ENCODE measurements at places on chromosomes 4 and X.

DNA sequence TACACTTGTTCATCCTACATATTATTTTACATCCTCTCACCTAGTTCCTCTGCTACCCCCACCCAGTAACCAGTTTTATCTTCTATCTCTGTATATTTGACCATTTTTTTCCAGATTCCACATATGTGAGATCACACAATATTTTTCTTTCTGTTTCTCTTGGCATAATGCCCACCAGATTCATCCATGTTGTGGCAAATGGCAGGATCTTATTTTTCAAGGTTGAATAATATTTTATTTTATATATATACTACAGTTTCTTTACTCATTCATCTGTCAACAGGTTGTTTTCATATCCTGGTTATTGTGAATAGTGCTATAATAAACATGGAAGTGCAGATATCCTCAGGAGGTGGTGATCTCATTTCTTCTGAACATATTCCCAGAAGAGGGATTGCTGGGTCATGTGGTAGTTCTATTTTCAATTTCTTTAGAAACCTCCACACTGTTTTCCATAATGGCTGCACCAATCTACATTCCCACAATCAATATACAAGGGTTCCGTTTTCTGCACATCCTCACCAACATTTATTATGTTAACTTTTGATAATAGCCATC lies 48.2 kb downstream of the THAP9 start:
- DNase-seq = no peak

GRCh38 chrX:71623714-71624113 lies 5.4 kb upstream of the CXCR3 start:
- peak; percentile 90 for DNase-seq

GRCh38 chr4:56512166-56512565 lies 6.6 kb downstream of the ARL9 start:
- peak; percentile 27 for DNase-seq

- DNase-seq = no peak
These were observed 90.8 kb downstream of the FNIP2 start for GRCh38 chr4:158859661-158860060.

DNA sequence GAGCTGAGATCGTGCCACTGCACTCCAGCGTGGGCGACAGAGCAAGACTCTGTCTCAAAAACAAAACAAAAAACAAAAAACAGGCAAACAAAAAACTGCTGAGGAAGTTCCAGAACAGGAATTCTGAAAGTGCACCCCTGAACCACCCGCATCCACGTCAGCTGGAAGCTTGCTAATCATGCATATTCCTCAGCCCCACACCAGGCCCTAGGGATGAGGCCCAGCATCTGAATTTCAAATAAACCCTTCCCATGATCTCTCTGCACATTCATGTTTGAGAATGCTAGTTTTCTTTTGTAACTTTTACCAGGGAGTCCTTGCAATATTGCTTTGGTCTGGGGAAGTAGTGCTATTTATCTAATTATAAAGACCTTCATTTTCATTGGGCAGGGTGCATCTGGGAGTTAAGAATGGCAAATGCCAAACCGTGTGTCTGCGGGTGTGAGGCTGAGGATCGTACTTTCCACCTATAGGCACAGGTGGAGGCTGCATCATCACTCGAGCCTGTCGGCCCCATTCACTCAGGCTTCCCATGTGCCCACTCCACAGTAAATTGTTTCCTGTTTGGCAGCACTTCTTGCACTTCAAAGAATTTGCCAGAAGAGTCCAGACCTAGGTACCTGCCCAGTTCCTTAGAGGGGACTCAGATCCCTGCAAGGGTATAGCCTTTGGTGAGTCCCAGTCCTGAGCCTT lies 23.6 kb downstream of the CCKAR start:
- DNase-seq = no peak

GRCh38 chrX:112653017-112653416 lies 26.7 kb downstream of the LHFPL1 start:
- no peak for DNase-seq

DNA sequence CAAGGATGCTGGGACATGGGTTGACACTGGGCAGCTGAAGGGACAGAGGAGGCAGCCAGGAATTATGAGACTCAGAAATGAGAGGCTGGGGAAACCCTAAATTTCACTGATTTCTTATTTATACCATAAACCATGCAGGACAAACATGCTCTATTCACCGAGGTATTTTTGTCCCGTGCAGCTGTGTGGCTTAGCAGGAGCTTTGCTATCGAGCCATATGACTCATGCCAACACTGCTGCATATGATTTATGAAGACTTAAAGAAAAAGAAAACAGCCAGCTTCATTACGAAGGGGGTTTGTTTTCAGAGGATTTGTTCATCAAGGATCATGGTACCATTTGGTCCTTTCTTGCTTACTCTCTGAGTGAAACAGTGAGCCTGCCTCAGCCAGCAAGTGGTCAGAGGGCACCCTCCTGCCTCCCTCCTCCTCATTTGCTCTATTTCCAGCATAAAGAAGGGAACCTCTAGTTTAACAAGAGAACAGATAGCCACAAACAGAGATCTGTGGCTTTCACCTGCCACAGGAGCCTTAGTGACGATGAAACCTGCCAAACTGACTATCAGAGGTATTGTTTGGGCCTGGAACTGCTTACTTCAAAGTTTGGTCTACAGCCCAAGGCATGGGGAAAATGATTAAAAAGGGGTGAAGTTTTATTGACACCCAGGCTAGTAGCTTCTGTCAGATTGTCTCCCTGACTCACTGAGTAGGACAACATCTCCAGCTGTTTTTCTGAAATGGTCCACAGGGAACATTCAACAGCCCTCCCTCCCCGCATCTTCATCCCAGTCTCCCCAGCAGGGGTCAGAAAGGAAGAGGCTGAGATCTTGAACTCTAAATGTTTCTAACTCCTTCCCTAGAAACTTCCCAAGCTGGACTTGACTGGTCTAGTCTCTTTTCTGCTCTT lies 80.1 kb upstream of the MAML3 start:
- DNase-seq = no peak

DNA sequence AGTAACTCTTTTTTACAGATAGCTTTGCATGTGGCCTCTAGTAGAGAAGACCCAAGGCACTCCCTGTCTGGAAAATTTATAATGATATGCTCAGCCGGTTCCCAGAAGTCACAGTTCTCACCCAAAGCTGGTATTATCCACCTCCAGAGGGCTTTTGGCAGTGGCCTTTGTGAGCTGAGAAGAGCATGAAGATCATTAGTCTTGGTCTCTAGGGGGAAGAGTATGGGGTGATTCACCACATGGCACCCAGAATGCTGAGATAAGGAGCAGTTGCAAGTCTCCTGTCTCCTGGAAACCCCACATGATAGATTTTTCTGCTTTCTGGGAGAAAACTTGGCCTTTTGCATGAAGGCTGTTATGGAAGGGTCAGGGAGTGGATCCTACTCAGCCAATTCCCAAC lies 75.4 kb upstream of the PRPS1 start:
- peak; percentile 68 for DNase-seq

- no peak for DNase-seq
These were observed 2.5 kb upstream of the PPM1K start for GRCh38 chr4:88286897-88287296.

GRCh38 chrX:43552156-43552555 lies 103.9 kb upstream of the MAOA start:
- DNase-seq = no peak

DNA sequence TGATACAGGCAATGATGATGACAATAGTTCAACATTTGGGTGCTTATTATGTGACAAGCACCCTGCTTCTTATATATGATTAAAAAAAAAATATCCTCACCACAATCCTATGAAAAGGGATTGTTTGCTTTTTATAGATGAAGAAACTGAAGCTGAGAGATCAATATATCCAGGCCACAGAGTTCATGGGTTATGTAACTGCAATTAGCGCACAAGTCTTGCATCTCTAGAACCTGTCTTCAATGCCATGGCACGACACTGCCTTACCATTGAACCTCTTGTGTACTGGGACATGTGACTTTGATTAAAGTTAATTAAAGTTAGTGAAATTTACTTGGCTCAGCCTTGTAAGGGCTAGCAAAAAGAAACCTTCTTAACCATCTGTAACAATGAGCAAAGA lies 599.7 kb downstream of the ADGRL3 start:
- no peak for DNase-seq

GRCh38 chr4:145047151-145047550 lies 50.8 kb downstream of the ANAPC10 start:
- no peak for DNase-seq

DNA sequence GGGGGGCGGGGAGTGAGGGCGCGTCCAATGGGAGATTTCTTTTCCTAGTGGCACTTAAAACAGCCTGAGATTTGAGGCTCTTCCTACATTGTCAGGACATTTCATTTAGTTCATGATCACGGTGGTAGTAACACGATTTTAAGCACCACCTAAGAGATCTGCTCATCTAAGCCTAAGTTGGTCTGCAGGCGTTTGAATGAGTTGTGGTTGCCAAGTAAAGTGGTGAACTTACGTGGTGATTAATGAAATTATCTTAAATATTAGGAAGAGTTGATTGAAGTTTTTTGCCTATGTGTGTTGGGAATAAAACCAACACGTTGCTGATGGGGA lies 1.1 kb downstream of the HTT start:
- no peak for DNase-seq

GRCh38 chr4:151783867-151784266 lies 23.1 kb upstream of the GATB start:
- no peak for DNase-seq

DNA sequence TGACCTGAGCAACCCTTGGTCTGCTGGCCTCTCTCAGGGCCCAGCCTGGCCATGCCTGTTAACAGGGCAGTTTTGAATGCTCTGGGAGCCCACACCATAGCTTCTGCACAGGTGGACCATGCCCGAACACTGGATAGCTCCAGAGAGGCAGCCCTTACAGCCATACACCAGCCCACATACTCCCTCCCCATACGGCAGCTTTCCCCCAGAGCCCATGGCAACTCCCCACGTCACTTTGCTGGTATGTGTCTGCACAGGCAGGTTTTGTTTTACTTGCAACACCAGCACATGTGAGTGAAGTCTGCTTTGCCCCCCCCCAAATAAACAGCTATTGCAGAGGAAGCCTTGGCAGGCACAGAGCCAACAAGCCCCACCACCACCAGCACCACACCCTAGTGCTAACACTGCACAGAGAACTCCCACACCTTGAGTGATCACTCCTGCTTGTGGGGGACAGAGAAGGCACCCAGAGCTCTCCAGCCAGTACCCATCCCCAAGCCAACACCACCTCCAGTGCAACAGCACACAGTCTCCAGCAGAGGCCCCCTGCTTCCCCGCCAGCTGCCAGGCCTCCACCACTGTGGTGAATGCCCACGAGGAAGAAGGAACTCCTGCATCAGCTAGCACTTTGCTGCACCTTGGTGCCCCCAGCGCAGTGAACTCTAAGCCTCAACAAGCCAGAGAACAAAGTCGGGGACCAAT lies 87.3 kb downstream of the STPG2 start:
- no peak for DNase-seq

GRCh38 chr4:57410331-57411052 lies 300.3 kb upstream of the IGFBP7 start:
- no peak for DNase-seq

- no peak for DNase-seq
These were observed 2.1 kb downstream of the TMEM150C start for GRCh38 chr4:82559735-82560120.

DNA sequence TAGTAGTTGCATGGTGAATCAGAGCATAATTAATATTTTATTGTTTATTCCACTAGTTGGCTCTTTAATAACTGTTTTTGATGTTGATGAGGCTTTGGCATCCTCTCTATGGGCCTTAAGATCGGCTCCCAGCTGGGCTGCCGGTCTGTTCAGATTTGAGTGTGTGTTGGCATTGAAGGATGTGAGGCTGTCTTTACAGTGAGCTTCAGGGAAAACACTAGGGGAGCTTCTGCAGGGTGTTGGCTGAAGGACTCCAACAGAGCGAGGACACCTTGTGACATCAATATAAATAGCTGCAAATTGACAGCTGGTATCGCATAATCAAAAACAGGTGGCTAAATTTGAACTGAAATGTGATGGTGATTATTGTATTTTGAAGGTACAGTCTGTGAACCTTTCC lies 322.0 kb downstream of the FSTL5 start:
- no peak for DNase-seq

GRCh38 chrX:31213941-31214340 lies 142.1 kb upstream of the FTHL17 start:
- DNase-seq = peak; percentile 1

GRCh38 chr4:7547368-7548040 lies 112.8 kb upstream of the PSAPL1 start:
- no peak for DNase-seq

DNA sequence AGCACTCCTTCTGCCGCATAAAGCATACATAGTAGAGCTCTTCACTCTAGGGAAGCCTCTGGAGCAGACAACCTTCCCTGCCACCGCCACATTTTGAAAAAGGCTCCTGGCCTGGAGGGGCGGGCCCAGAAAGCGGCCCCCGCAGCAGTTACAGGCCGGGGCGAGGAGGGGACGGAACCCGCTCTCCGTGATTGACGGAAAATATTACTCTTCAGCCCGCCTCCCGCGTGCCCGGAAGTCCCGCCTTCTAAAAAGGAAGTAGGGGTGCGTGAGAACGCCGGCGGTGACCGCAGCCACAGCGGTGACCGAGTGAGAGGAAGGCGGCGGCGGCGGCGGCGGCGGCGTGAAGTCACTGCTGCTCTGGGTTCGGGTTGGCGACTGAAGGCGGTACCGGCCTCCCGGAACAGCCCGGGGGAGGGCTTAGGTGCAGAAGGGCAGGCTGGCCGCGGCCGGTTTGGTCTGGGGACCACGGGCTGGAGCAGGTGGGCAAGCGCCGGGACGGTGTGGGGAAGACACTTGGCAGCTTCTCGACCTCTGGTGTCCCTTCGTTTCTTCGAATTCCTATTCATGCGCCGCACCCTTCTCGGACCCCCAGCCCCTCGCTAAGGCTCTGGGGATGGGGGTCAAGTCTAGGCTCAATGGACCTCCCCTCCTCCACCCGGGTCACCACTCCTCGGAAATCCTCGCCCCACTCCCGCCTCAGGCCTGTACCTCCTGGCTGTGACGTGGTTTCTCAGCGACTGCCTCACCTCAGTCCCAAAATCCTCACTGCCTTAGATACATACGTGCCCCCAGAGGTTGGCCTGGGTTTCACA lies at the start of gene HCCS:
Gene HCCS, plus strand, starts transcription at position 296 of the 815 bp plus-strand sequence. CDS start 729 bp downstream, outside the sequence.
- peak; percentile 85 for DNase-seq

GRCh38 chr4:94803181-94803580 lies 45.4 kb downstream of the BMPR1B start:
- no peak for DNase-seq

DNA sequence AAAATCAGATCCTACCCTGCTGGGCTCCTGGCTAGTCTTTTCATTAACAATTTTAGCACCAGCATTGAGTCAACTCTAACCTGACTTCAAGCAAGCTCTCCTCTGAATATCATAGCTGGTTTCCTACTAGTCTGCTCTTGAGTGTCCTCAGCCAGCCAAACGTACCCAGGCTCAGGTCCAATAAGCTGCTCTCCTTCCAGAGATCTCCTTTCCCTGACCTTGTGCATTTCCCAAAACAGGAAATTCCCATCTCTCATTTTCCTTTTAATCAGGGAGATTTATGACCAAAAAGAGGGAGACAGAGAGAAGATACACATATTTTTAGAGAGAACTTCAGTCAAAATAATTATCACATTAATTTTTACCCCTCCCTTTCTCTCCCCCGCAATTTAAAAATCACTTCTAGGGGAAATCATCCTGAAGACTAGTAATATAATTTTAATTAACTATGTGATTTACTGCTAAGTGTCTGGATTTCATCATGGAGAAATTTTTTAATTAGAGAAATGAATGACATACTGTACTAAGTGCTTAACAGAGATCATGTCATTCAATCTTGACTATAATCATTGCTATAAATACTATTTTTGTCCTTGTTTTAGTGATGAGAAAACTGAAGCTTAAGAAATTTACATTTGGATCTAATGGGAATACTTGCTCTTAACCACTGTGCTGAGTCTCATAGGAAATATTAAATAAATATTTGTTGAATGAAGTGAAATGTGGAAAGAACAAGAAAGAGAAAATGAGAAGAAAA lies 421.7 kb upstream of the INTU start:
- DNase-seq = no peak
